ENCODE measurements at places on chromosomes 16 and 17.

DNA sequence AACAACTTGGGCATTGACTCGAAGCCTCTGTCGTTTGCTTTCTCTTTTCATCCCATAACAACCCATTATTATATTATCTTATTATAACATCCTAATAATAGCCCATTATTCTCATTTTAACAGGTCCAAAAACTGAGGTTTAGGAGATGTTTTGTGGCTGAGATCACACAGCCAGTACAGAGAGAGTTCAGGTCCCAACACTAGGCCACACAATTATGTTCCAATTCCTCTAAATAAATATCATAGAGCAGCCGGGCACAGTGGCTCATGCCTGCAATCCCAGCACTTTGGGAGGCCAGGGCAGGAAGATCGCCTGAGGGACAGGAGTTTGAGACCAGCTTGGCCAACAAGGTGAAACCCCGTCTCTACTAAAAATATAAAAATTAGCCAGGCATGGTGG, 40.3 kb upstream of the KIFC3 start:
- no peak for DNase-seq

DNA sequence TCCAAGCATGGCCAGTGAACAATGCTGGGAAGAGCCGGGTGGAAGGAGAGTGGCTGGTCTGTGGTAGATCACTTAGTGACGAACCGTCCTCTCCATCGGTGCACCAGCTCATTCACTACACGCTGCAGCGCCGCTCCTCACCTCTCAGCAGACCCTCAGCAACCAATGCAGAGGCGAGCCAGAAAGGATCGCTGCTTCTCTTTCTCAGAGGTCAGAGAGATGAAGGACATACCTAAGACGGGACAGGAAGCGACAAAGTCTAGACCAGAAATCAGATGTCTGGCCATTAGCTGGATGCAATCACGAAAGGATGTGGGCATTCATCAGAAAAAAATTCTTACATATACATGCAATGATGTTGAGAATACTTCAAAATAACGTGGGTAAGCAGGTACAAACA, 26.9 kb downstream of the NSMCE1 start:
- no peak for DNase-seq

DNA sequence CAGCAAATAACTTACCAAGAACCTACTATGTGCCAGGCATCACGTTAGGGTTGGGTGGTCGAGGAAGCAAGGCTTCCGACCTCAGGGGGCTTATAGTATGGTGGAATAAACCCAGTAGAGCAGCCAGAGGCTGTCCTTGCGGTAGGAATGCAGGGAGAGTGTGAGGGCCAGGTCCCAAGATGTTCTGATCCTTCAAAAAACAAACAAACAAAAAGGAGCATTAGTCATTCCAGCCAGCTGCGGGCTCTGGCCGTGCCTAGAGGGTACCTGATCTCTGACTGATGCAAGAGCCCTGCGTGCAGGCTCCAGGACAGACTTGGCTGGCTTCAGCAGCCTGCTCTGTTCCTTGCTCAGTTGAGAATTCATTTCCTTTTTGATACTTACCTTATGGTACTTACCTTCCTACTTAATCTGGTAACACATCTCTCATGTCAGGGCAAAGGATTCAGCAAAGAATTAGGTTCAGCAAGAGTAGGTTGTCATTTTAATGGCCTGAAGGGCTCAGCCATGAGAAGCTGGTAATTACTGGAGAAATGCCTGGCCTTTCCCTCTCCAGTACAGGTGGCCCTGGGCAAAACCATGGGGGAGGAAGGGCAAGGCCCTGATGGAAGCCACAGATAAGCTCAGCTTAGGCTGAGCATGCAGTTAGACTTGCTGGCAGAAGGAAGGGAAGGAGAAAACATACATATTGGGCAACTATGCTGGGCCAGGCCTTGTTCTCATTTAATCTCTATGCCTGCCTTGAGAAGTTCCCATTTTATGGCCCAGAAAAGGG, 18.4 kb downstream of the CYB5D2 start:
- DNase-seq = no peak

- no peak for DNase-seq
These were observed 75.8 kb downstream of the PITPNC1 start for GRCh38 chr17:67452681-67453554.

- DNase-seq = no peak
These were observed 37.0 kb downstream of the CUEDC1 start for GRCh38 chr17:57918017-57918895.

- no peak for DNase-seq
These were observed 235.2 kb downstream of the C16orf78 start for GRCh38 chr16:49608779-49609178.

- no peak for DNase-seq
These were observed 6.3 kb downstream of the HSBP1 start for GRCh38 chr16:83813823-83814658.

DNA sequence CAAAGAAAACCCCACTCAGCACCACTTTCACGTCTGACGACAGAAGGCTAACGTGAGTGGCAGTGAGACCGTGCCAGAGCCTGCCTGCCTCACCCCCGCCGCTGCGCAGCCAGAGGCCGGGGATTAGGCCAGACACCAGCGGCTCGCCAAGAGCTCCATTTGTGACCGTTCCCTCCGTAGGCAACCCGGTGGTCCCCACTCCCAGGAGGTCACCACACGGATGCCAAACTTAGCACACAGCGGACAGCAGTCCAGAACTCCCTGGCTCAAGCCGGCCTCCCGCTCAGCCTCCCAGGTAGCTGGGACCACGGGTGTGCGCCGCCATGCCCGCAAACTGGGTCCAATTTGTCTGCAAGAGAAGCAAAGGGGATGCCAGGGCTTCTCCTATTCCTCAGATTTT, 104.6 kb downstream of the ANKRD11 start:
- DNase-seq = no peak
